ENCODE measurements at places on chromosomes 2 and 18.

DNA sequence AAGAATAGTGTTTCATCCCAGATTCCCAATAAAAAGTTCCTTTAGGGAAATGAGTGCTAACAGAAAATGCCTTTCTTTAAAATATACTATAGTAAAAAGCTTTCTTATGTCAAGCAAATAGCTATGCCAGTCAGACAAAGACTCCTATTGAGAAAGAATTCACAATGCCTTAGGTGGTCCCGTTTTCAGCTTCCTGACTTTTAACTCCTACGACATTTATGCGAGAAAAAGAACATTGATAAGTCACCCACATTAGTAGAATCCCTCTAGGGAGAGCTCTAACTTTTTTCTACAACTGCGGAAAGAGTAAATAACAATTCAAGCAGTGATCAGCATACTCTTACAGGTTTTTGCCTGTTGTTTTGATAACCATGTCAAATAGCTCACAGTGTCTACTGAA lies 750.8 kb upstream of the ACVR2A start:
- no peak for DNase-seq

GRCh38 chr2:217828336-217828735 lies 174.5 kb downstream of the TNS1 start:
- no peak for DNase-seq

- peak; percentile 19 for DNase-seq
Observed at GRCh38 chr2:53715568-53715967, 52.0 kb upstream of the CHAC2 start.

- DNase-seq, result no peak
Observed at GRCh38 chr2:20169796-20170703, 54.9 kb downstream of the SDC1 start.

DNA sequence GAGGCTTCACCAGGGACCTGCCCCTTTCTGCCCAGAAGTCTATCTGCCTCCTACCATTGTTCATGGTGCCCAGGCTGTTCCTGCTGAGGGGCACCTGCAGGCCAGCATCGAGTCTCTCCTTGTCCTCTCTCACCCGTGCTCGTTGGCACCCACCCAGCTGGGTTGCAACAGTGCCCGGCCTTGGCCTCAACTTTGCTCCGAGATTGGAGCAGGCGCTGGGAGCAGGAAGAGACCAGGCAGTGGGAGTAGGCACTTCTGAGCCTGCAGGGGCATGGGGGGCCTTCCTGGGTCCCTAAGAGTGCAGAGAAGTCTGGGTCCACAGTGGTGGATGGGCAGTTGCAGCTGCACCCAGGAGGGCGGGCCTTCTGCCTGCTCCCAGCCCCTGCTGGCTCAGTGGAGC lies 75.6 kb downstream of the NCOA1 start:
- no peak for DNase-seq

- no peak for DNase-seq
Observed at GRCh38 chr2:99865818-99866676, 276.3 kb downstream of the AFF3 start.

GRCh38 chr2:6971502-6971901 lies 54.3 kb downstream of the RNF144A start:
- no peak for DNase-seq

GRCh38 chr2:179861416-179862067 lies at the start of gene ZNF385B:
TSS of gene ZNF385B (minus strand) at chr2:179861612.
- no peak for DNase-seq

- DNase-seq, result peak; percentile 71
Observed at GRCh38 chr2:42725657-42726056, 38.3 kb downstream of the OXER1 start.

GRCh38 chr2:54058449-54058848 lies 57.0 kb upstream of the ACYP2 start:
- DNase-seq, result no peak

DNA sequence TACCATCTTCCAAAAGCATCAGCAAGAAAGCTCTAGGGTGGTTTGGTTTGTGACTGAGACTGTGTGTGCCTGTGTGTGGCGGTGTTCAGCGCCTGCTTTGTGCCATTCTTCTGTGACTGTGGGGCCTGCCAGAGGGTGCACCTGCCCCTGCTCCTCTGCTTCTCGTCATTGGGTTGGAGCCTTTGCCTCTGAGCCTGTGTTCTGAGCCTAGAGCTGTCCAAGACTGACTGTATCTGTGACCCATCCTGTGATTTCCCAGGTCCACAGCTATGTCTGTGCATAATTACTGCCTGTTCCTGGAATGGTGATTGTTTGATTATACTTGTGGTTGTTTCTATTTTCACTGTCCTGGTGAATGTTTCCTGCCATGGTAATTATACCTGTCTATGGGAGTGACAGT lies 57.1 kb upstream of the KLHL29 start:
- DNase-seq, result no peak

DNA sequence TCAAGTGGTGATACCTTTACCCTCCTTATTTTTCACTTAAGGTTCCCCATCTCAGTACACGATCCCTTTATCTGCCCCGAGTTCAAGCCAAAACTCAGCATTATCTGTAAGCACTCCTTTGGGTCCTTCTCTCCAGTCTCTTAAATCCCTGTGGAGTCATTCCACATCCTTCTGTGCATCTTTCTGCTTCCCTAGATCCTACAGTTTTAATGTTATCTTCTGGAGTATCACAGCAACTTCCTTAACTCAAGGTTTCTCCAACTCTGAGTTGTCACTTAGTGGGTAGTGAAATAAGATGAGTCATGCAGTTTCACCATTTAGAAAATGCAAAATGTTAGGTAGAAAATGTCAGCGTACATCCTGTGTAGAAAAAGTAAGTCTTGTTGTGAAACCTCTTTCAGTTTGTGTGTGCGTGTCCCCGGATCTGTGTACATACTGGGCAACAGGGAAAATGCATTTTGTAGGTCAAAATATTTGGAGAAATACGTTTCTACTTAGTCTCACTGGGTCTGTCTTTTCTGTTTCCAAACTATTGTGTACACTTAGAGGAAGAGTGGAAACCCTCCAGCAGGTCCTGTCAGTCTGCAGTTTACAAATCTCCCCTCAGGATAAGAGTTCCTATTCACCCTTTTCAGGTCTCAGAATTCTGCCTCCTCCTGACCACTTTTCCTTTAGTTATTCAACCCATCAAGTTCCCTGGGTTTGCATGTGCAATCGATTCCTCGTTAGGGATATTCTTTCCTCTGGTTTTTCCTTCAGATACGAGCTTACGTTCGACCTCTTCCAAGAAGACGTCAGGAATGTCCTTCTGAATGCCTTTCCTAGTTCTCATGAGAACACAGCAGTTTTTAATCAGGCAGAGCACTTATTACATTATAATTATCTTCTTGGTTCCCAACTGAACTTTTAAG lies 154.8 kb downstream of the TGIF1 start:
- peak; percentile 93 for DNase-seq

GRCh38 chr18:63162271-63163014 lies 157.1 kb downstream of the BCL2 start:
- DNase-seq, result peak; percentile 75

- DNase-seq, result no peak
Observed at GRCh38 chr18:12441475-12442034, 33.8 kb downstream of the PRELID3A start.

- DNase-seq, result no peak
Observed at GRCh38 chr2:182291296-182291695, 135.5 kb downstream of the PDE1A start.

DNA sequence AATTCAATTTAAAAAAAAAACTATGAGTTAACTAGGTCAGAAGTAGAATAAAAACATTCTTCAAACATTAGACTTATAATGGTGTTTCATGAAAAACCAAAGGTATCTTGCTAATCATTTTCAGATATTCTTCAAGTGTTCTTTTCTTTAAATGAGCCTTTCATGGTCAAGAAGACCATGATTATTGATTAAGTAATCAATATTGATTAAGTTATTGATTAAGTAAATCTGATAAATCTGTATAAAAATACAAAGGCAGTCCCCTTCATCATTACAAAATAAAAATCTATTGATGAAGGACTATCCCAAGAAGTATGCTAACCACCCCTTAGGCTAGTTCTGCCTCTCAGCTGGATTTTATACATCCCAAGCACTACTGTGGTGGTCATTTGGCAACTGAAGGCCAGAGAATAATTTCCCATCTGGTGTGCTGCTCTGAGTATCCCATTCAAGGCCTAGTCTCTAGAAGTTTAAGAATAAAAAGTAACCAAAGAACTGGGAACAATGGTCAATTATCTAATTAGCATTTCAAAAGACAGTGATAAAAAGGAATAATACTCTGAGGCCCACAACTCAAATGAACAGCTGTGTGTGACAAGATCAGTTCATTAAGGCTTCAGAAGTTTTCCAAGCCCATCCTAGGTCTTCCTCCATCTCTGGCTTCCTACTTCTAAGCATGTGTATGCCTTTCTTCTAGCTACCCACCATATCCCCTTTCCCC lies 63.5 kb downstream of the TCF4 start:
- DNase-seq, result no peak

- no peak for DNase-seq
Observed at GRCh38 chr18:75915941-75916623, 488.6 kb upstream of the SMIM21 start.

DNA sequence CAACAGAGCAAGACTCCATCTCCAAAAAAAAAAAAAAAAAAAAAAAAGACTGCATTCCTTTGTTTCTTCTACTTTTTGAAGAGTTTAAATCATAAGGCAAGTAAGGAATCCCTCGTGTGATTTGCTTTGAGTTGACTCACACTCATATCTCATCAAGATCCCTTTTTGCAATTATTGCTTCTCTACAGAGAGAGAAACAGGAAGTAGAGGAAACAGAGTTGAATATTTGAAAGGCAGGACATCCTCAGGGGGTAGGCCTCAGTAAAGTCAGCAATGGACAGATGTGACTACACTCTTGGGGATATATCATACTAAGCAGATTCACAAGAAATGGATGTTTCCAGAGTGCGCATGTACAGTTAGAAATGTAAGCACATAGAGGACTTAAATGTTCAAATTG lies 11.2 kb upstream of the EFR3B start:
- peak; percentile 88 for DNase-seq

DNA sequence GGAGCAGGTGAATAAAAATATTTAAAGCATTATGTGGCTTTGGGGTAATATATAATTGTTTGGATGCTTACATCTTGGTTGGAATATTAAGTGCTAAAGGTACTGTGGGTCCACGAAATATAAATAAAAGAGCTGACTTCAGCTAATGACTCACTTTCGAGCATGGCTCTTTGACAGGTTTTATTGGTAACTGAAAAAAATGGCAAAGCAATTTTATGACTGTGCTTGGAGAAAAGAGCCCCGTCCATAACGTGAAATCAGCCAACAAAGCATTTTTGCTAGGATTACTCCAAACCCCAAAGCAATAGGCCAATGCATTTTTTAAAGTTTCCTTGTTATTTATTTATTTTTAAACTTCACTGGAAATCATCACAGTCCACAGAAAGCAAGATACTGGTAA lies 397.2 kb upstream of the CDH19 start:
- DNase-seq, result no peak

- peak; percentile 73 for DNase-seq
Observed at GRCh38 chr2:110874453-110875383, 142.3 kb downstream of the ACOXL start.

DNA sequence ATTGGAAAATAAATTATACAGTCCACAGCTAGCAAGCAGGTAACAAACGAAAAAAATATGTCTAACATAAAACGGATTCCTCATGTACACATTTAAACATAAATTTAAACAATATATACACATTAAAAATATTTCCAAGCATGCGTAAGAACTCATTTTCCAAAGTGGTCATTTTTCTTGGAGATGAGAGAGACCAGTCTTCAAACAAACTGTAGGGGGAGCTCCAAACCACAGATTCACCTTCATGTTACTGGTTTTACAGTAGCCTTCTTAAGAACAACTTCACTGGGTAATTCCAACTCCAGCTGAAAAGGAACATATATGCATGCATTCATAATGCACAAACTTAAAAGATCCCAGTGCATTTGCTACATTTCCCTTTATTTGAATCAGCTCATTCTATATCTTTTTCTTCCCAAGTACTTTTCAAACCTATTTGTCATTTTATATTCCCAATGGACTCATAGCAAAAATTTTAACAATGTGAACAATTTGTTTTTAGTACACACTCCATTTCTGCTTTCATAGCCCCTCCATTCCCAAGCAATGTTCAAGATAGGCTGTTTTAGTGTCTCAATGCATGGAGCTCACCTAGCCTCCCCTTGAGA lies 4.7 kb upstream of the STAMBP start:
- DNase-seq, result peak; percentile 88

- no peak for DNase-seq
Observed at GRCh38 chr2:174945601-174946260, 59.5 kb downstream of the CHN1 start.

- no peak for DNase-seq
Observed at GRCh38 chr18:34598120-34598635, 111.9 kb upstream of the DTNA start.

DNA sequence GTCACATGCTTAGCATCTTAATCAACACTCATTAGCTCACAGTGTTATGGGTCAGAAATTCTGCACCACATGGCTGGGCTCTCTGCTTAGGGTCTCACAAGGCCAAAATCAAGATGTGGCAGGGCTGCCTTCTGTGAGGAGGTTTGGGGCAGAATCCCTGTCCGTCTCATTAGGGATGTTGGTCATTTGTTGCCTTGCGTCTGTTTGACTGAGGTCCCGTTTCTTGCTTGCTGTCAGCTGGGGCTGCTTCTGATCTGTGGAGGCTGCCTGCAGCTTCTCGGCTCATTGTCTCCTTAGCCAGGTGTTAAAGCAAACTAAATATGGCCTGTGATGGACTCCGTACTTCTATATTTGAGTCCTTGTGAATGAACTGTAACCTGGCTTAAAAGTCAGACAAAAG lies 146.5 kb downstream of the NDUFA10 start:
- DNase-seq, result no peak

DNA sequence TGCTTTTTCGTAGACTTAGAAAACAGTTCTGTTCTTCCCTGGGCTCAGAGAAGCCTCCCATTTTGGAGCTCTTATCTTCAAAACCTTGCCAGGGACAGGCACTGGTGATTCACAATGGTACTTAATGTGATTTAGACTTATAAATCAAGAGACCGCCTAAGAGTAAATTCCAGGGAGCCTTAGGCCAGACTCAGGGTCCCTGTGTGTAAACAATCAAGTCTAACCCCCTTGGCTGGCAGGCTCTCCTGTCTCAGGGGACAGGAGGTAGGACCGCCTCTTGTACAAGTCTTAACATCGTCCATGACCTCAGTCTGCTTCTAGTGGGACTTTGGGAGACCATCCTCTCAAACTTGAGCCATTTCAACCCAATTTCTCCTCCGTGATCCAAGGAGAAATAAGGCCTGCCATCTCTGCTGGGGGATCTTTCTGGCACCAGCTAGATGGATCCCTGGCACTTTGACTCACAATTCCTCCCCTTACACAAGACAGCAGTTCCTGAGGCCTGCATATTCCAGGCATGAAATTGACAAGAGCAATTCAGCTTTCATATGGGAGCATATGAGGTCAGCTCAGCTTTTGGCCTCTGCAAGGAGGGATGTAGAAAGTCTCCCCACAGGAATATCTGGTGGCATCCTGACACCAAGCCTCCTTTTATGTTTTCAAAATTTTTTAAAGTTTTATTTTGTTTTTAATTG lies 487.0 kb downstream of the TNS1 start:
- no peak for DNase-seq

GRCh38 chr18:3885209-3885792 lies 435.3 kb downstream of the TGIF1 start:
- peak; percentile 19 for DNase-seq

DNA sequence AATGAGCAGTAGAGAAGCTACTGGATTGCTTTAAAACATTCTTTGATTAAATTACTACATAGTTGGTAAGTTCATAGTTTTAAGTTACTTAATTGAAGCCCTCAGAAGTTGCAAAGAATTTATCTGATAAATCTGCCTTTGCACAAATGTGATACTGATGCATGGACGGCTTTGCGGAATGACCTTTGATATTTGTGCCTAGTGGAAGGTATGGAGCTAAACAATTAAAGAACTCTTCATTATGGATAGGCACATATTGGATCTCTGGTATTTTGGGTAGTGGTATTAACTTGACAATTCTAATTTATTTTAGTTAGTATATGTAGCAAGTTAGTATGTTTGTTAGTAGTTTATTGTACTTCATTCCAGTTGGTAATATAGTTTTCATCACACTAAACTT lies 54.1 kb downstream of the CFAP210 start:
- no peak for DNase-seq
